Fibroblast of the aortic adventitia (primary cell): ENCODE measurements at places on chromosomes 5 and 9.

DNA sequence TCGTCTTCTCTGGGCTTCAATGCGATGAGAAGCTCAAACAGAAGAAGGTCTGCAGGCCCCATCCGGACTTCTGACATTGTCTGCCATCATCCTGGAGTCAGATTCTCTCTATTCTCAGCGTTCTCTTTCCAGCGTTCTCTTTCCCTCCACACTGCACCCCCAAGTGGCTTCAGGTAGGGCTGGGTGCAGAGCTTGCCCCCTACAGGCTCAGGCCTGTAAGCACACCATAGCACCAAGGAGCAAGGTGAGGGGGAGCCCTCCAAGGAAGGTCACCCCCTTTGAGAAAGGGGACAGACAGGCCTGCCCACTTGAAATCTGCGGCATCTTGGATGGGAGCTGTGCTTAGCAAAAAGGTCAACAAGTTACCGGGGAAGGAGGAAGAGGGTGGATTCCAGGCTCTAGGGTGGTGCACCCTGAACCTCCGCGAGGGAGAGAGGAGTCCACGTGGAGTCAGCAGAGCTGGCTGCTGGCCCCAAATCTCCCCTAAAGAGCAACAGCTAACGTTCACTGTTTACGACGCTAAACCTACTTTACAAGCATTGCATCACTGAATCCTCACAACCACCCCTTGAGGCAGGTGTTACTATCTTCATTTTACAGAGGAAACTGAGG lies 27.5 kb downstream of the GPX3 start:
- no peak for DNase-seq

DNA sequence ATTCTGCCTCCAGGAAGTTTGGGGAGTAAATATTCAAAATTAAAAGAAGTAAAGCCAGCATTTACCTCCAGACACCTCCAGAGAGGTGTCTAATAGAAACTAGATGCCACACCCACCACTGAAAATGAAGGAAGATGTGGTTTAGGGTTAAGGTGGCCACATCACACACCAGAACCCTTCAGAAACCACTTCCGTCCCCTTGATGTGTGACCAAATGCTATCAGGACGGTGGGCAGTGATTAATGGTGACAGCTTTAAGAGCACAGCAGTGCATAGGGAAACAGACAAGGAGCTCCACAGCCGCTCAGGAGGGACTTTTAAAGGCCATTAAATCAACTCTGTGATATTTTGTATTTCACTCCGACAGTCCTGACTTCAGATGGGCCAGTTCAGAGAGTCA lies 295.2 kb downstream of the BRINP1 start:
- no peak for DNase-seq

DNA sequence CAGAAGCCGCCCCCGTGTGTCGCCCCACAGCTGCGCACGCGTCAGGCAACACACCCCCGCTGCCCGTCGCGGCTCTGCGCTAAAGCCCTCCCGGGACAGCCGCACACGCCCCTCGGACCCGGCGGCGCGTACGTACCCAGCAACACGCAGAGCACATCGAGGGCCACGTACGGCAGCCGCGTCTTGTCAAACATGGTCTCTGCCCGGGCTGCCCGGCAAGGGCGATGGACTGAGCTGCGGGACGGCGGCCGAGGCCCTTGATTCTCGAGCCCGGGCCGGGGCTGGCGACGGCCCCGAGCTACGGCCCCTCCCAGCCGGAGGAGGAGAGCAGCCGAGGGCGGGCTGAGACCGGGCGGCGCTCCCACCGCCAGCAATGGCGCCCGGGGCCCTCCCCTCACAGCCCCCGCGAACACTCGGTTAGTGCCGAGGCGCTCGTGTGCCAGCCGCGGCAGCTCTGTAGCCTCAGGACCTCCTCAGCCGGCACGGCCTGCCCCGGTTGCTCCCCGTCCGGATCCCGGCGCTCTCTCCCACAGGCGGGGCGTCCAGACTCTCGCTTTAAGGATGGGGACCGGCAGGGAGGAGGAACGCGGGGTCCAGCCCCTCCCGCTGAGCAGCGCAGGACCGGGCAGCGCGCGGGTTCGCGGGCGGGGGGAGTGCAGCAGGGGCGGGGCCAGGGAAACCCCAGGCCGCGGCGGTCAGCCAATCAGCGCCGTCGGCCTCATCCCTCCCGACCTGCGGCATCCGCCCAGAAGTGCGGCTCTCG lies at the start of gene PLPP1:
TSS of gene PLPP1 (minus strand) at position 529 of the 763 bp plus-strand sequence. CDS start at position 194, 335 bp downstream.
- DNase-seq = peak; percentile 81

DNA sequence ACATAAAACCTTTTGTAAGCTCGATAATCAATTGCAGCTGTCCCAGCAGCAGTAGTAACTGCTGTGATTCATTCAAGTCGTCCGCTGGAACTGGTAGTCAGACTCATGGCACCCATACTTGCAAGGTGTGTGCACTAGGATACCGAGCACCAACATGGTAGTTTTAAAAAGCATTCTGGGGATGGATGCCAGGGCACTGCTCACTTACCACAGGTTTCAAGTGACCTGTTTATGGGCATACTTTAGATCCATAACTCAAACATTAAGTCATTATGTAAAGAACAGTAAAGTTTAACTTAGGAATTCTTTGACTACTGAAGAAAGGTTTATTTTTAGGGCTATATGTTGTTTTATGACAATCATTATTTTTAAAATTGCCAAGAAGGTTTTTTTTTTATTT lies 2277.6 kb downstream of the MAT2B start:
- DNase-seq = no peak

GRCh38 chr9:71761938-71762353 lies 6.4 kb downstream of the CEMIP2 start:
- DNase-seq = no peak
